Fibroblast of skin of right quadriceps (primary cell): ENCODE measurements at places on chromosomes 12 and 14.

GRCh38 chr14:88069677-88070076 lies 64.7 kb downstream of the GPR65 start:
- no peak for DNase-seq

GRCh38 chr14:70425354-70425753 lies 8.5 kb upstream of the SYNJ2BP start:
- DNase-seq: no peak

GRCh38 chr12:55057481-55057880 lies 37.7 kb downstream of the NEUROD4 start:
- no peak for DNase-seq

GRCh38 chr12:53759261-53759660 lies 7.5 kb upstream of the CISTR start:
- DNase-seq: no peak

DNA sequence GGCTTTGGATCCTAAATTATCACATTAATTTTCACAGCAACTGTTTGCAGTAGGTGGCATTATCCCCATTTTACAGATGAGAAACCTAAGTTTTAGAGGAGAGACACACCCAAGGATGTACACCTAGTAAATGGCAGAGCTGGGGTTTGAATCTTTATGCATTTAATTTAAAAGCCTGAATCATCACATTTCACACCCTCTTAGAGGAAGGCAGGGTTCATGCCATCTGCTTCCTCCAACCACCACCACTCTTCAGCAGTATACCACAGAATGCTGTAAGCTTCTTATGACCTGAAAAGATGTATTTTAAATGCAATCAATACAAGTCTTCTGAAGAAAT lies 90.3 kb downstream of the CRADD start:
- no peak for DNase-seq

- DNase-seq: peak; percentile 16
These were observed 12.4 kb downstream of the COPZ1 start for GRCh38 chr12:54337280-54337842.

GRCh38 chr14:98444077-98444476 lies 827.9 kb downstream of the BCL11B start:
- no peak for DNase-seq

DNA sequence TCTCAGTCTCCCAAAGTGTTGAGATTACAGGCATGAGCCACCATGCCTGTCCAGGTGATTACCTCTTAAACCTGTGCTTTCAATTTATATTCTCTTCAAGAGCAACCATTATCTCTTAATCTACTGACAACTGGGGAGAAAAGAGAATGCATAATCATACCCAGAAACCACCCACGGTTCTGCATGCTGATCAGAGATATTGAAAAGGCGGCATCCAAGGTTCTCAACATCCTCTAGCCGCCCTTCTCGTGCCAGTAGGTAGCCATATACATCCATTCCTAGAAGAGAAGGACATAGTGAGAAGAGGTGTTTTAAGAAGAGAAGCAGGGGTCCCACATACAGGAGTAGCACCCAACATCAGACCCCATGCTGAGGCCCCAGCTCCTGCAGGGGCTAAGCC lies 20.8 kb downstream of the ANAPC7 start:
- no peak for DNase-seq

DNA sequence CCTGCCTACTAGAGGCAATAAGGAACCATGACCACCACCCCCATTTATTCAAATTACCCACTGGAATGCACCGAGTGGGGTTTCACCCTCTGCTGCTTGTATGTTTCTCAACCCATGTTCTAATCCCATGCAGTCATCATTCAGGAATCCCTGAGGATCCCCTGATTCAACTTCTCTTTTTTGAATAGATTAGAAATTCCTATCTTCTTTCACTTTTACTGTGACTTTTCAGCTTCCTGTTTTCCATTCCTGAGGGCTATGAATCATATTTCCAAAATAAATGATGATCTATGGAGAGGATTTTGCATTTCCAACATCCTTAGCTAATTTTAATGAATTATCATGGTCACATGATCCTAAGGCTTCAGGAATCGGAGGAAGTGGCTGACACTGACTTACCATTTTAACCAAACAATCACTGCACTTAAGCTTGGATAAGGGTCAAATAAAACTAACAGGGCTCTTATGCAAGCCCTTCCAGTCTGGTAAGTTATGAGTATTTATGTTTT lies 19.4 kb upstream of the P2RX4 start:
- DNase-seq: peak; percentile 97

DNA sequence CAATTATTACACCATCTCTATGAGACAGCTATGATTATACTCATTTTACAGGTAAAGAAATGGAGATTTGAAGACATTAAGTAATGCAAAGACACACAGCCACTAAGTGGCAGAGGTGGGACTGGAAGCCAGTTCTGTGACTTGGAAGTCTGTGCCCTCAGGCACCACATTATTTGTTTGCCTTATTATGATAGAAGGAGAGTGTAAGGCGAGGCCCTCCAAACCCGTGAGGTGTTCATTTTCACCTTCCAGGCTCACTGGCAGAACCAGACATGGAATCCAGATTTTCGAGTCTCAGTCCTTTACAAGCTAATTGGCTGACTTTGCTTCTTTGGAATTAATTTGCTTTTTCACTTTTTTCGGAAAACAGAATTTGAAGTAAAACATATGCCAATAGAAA lies 107.9 kb downstream of the CAND1 start:
- no peak for DNase-seq

GRCh38 chr12:24778486-24779304 lies 170.2 kb downstream of the BCAT1 start:
- peak; percentile 55 for DNase-seq

DNA sequence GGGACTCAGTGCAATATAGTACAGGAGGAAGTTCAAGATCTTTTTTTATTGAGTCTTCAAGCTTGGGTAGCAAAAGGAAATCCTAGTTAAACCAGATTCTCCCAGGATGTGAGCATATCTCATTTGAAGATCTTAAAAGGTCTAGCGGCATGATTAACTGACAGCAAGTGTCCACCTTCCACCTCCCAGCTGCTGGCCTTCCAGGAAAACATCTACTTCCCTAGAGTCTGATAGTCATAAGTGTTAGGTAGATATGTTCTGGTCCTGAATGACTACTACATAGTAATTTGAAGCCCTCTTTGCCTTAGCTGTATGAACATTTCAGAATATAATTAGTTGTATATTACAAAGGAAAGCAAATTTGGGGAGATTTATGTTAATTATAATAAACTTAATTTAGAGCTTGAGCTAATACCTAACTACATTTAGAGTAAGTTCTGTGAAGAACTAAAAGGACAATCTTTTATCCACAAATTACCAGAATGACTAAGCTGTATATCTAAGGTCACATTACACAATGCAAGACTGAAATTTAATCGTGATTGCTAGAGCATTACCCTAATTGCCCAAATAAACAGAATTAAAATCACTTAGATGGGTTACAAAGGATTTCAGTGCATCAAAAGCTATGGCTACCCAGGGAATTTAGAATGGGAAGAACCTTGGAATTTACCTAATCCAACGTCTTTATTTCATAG lies 9.9 kb downstream of the LGR5 start:
- DNase-seq: no peak

DNA sequence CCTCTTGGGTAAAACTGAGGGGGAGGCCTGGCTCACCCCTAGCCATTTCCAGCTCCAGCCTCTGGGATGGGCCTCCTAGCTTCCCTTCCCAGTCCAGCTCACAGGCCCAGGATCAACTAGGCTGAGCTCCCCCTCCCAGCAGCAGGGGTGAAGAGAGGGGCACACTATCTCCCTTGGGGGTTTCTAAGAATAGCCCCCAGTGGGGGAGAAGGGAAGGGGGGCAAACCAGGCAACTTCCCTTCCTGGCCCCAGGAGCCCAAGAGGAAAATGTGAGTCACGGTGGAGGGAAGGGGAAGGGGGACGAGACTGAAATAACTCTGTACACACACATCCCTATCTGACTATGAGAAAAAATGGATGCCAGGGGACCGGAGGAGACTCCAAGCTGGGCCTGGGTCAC lies 9.0 kb downstream of the ADCY6 start:
- peak; percentile 97 for DNase-seq

DNA sequence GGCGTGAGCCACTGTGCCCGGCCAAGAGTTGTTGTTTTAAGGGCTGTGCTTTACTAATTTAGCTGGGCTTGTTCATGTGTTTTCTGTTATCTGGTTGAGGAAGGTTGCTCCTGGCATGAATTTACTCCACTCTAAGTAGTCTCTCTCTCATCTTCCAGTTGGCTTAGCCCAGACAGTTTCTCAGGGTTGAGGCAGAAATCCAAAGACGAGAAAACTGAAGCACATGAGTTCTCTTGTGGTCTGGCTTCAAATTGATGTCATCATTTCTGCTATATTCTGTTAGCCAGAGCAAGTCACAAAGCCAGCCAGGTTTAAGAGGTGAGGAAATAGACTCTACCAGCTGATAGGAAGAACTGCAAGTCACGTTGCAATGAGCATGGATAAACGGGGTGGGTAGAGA lies 57.9 kb downstream of the E2F7 start:
- no peak for DNase-seq

GRCh38 chr12:104551313-104551931 lies 94.7 kb downstream of the CHST11 start:
- no peak for DNase-seq

DNA sequence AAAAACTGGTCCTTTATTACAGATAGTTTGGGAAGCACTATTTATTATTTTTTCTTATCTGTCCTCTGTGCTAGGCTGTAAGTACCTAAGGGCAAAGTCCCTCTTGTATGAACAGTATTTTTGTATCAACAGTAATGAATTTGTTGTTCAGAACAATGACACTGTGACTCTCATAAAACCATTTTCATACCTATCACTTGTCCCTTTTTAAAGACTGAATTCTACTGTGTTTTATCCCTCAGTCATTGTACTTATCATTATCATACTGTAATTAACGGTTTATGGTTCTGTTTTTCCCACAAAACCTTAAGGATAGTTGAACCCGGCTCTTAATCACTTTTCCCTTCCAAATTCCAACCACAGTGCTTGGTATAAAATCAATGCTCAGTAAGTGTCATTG lies 69.4 kb downstream of the SRGAP1 start:
- DNase-seq: no peak

- peak; percentile 41 for DNase-seq
These were observed 17.1 kb downstream of the BCAT1 start for GRCh38 chr12:24931666-24932405.

GRCh38 chr12:42320796-42321195 lies 5.1 kb downstream of the ZCRB1 start:
- DNase-seq: no peak

- no peak for DNase-seq
These were observed 129.8 kb downstream of the TMX1 start for GRCh38 chr14:51369814-51370213.

DNA sequence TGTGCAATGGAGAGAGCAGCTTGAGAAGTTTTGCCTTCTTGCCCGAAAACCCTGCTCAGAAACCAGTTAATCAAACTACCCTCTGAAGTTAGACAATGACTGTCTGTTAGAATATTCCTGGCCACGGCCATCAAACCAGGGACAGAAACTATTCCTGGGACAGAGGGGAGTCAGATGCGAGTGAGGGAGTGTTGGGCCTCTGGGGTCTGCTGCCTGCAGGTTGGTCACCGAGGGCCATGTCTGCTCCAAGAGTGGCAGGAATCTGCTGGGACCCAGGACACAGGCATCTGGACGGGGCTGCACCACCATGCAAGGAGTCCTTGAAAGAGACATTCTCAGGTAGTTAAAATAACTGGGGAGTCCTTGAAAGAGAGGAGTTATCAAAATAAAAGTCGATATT lies 16.9 kb upstream of the EIF2B2 start:
- DNase-seq: no peak

DNA sequence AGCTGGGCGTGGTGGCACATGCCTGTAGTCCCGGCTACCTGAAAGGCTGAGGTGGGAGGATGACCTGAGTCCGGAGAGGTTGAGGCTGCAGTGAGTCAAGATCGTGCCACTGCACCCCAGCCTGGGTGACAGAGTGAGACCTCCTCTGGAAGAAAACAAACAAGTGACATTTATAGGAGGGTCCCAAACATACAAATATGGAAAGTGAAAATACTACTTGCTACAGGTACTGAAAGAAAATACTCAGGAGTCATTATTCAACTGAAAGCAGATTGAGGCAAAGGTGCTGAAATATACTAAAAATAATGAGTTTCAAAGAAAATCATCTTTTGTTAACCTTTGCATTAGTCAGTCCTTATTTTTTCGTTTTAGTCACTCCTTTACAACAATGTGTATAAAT lies 53.5 kb downstream of the ETV6 start:
- no peak for DNase-seq

- DNase-seq: no peak
These were observed 16.5 kb upstream of the YY1 start for GRCh38 chr14:100222224-100223093.

- DNase-seq: no peak
These were observed 73.3 kb downstream of the RASSF8 start for GRCh38 chr12:26031827-26032226.

DNA sequence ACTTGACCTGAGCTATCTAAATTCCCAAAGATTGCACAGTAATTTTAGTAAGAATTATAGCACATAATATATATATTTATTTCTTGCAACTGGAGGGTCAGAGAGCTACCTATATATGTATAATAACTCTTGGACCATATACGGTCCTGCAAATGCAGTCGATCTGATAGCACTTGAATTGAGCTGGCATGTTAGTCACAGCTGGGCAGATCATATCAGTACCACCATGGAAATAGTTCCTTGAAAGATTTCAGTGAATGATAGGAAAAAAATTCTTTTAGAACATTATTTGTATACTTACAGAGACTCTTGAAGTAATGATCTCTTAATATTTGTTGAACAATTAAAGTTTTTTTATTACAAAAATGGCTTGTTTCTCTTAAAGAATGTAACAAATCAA lies 94.5 kb upstream of the MON2 start:
- no peak for DNase-seq

- DNase-seq: no peak
These were observed 81.2 kb downstream of the BTG1 start for GRCh38 chr12:92064422-92064821.

GRCh38 chr14:89870316-89870715 lies 84.2 kb downstream of the EFCAB11 start:
- peak; percentile 80 for DNase-seq

DNA sequence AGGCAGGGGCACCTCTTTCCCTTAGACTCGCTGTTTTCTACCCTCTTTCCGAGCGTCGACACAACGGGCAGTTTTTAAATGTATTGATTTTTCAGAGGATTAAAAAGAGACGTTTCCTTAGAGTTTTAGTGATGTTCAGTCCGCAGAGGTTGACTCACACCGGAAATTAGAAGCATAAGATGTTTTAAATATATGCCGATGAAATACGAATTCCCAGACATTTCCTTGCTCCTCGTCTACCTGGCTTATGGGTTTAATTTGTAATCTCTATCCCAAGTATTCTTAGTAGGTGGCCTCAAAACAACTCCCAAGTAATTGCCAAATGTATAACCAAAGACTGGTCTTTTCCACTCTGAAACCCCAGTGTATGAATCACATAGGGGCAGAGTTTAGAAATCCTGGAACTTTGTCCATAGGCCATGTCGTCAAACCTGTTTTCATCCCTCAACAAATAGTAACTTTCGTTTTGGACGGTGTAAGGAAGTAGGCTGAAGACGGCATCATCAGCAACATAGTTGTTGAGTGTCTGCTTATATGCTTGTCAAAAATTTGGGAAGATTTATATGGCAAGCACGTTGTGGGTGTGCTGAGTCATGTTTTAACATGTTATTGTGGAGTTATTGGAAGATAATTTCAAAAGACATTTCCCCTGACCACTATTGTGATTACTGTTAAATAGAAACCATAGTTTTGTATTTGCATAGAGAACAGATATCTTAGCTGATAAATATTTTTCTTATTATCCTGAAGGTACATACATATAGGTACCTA lies 824 bp downstream of the TBK1 start:
- peak; percentile 82 for DNase-seq

- no peak for DNase-seq
These were observed 131.7 kb downstream of the LLPH start for GRCh38 chr12:65998536-65999530.
